ENCODE measurements at places on chromosomes 11 and 22.

DNA sequence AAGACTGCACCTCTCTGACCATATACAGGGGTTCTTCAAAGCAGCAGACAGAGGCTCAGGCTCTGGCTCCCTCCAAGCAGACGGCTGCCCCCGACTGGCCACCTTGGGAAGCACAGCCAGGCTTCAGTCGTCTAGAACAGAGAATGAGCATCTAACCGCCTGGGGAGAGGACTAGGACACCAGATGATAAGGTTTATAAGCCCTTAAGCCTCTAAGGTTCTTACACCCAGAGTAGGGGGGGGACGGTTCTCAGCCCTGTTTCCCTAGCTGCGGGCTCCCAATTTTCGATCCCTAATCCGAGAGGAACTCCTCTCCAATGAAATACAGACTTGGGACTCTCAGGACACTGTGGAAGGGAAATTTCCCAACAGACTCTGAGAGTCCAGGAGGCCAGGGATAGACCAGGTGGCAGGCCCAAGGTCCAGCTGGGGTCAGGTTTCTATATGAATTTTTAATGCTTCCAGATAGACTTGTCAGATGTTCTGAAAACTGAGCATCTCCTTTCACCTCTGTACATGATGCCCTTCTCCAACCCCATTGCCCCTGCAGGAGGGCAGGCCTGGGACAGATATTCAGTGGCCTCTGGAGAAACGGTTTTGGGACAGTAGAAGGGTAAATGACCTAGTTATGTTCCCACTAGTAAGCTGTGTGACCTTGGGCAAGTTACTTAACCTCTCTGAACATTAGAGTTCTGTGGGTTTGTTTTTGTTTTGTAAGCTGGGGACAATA, 20.2 kb downstream of the RTN4RL2 start:
- no peak for DNase-seq

DNA sequence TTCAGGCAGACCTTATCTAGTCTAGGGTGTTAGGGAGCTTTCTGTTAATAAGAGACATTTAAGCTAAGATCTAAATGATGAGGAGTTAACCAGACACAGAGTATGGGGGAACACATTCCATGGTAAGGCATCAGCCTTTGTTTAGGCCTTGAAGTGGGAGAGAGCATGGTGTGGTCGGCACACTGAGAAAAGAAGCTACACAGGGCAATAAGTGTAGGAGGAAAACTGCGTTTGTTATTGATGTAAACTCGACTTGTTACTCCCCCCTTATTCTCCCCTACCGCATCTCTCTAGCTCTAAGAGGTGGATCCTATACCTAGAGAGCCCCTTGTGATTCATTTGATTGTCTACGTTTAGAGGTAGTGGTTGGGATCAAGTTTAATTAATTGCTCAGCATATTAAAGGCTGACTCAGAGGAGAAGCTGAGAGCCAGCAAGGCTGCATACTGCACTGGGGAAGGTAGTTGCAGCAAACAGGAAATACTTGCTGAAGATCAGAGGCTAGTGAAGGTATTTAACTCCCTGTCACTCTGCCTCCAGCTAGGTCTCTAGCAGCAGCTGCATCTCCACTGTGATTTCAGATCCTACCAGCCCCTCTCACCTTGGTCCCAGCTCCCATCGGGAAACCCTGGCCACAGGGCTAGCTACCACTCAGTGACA, 86.8 kb upstream of the TEAD1 start:
- DNase-seq = no peak

DNA sequence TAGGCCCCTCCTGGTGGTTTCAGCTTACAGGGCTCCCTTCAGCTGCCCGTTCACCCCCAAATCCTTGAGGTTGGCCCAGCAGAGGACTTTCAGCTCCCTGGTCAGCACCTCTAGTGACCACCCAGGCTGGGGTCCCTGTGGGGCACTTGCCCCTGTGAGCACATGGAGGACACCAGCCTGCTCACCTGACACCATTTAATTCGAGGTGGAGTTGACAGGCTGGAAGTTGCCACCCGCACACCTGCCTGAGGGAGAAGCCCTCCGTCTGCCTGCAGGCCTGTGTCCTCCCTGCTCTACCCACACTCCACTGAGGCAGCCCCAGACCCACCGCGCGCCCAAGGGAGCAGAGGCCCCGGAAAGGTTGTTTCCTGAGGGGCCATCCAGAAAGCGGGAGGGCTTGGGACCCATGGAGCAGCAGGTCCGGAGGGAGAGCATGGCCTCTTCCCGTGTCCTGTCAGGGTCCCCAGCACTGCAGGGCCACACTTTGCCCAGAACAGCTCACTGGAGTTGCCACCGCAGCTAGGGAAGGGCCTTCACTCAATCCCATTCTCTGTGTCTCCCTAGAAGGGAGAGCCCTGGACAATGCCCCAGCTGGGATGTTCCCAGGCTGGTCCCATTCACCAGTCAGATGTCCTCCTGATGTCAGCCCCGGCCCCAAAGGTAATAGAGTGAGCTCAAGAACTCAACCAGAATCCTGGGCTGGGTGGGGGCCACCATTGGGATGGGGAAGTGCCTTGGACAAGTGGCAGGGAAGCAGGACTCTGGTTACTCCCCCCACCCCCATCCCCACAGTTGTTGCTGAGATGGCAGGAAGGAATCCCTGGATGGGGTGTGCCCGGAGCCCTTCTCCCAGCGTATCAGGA, 82.4 kb downstream of the MED15 start:
- no peak for DNase-seq

DNA sequence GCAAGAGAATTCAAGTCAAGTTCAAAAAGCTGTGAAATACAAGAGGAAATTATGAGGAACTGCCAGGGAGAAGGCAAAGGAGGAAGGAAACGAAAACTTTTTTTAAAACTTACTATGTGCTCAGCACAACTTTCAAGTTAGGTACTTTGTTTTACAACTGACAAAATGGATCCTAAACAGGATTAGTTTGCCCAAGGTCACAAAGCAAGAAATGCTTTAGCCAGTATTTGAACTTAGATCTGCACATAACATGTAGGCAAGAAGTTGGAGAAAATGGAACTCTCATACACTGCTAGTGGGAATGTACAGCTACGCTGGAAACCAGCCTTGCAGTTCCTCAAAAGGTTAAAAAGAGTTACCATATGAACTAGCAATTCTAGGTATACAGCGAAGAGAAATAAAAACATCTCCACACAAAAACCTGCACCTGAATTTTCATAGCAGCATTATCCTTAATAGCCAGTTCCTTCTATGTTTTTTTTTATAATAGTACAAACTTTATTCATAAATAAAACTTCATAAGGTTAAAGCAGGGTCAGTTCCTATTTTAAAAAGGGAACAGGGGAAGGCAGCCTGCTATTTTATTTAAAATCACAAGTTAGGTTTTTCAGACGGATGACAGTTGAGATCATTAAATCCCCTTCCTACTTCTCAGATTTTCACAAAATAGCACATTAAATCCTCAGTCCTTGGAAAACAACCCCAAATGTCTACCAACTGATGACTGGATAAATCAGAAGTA, 19.2 kb downstream of the DDX6 start:
- DNase-seq = no peak

DNA sequence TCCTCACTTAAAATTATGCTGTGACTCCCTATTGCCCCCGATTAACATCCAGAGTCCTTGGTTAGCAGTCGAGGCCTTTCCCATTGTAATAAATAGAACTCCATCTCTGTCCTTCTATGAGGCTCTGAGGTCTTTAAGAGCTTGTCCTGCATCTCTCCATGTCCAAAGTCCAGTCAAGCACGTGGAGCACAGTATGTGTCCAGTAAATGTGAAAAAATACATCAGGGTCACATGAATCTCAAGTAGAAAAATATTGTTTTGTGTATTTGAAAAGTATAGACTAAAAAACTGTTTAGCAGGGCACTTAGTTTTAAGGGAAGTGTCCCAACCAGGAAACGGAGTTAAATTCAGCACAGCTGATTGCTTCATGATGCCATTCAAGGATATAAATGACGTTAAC, 298.8 kb upstream of the TENM4 start:
- DNase-seq = no peak

All from activated CD8-positive, alpha-beta memory T cell treated with anti-CD3 and anti-CD28 coated beads for 1 hour (primary cell).